ENCODE measurements at places on chromosomes 2 and 18.

DNA sequence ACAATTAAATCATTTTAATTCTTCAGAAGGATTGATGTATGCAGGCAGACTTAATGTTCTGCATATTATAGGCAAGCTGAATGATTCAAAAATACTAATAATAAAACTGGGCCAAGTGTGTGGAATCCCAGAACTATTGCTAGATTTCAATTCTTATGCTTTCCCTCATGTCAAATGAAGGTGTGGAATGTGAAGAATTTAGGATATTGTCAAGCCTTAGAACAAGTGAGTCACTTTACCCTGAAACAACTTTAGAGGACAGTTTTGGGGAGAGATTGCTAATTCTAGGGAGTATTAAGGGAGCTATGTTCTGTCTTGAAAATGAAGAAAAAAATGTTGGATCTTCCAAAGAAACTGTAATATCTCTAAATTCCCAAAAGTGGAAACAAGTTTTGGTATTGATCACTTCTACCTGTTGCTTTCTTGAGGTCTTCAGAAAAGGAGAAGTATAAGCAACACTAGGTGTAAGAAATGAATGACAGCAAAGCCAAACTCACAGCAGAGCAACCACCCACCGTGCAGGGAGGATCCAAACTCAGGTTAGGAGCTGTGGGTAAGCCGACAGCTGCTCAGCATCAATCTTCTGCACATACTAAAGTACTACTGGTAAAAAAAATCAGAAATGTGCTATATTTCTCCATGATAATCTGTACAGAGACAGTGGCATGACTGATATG lies 818.1 kb downstream of the SLC4A3 start:
- no peak for DNase-seq

- no peak for DNase-seq
These were observed 118.6 kb upstream of the EML6 start for GRCh38 chr2:54604871-54605270.

- DNase-seq = no peak
These were observed 2.2 kb downstream of the KLHL29 start for GRCh38 chr2:23387221-23387550.

- no peak for DNase-seq
These were observed 5.8 kb downstream of the ANKRD53 start for GRCh38 chr2:70984228-70984575.

GRCh38 chr2:138298900-138299299 lies 202.7 kb upstream of the SPOPL start:
- no peak for DNase-seq

DNA sequence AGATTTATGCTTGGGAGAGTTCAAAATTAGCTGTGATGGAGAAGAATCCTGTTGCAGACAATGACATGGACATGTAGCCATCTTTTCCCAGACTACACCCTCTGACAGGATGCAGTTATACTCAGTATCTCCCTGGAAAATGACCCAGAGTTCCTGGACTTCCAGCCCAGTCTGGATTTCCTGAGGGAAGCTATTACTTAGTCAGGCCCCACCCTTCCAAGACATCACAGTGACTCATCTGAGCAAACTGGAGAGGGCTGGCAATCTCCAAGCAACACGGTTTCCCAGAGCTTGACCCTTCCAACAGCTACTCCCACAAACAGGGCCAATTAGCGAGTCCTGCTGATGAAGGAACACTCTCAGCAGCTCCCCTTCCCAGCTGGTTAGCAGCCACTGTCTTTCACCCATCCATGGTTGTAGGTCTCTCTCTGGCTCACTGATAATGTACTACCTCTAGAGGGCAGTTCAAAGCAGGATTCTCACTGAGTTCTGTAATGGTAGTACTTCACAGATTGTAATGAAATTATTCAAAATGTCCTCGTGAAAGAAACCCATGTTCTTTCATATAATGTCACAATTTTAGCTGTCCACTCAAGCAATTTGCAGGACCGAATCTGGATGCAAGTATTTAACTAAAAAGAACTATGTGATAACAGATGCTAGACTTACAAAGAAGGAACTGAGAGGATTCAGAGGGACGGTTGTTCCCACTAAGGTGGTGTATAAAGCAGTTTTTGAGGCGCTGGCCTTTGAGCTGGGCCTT lies 110.2 kb downstream of the MDH1 start:
- DNase-seq = no peak

GRCh38 chr18:23365602-23366001 lies 87.5 kb upstream of the RIOK3 start:
- no peak for DNase-seq
